Activated naive CD4-positive, alpha-beta T cell treated with anti-CD3 and anti-CD28 coated beads, Interleukin-2, amount 50 U/mL, for 72 hours (primary cell): ENCODE measurements at places on chromosomes 5 and 9. TPM values are rescaled to one million over a fixed set of nuclear protein-coding genes. Genes with fewer than 3 reads are reported as not detected.

FOXD4L4 gene
- total RNA-seq: not detected

HMHB1 gene
- total RNA-seq: not detected

KLHL3 gene
- 3.1 TPM for total RNA-seq

GARIN3 gene
- 0.46 TPM for total RNA-seq

TNFSF8 gene
- total RNA-seq: 26.9 TPM

PLPPR1 gene
- not detected for total RNA-seq

PCDHGA9 gene
- not detected for total RNA-seq

PLPP1 gene
- total RNA-seq: 10.8 TPM

CRB2 gene
- not detected for total RNA-seq

NUTM2G gene
- not detected for total RNA-seq

CD14 gene
- total RNA-seq: 1.6 TPM

TBCA gene
- total RNA-seq: 174 TPM

TMEM174 gene
- not detected for total RNA-seq

GFRA3 gene
- 0.11 TPM for total RNA-seq

CDH9 gene
- not detected for total RNA-seq

LEAP2 gene
- total RNA-seq: 3.8 TPM

PRDM9 gene
- not detected for total RNA-seq

ADRB2 gene
- total RNA-seq: 0.29 TPM

PCDHGA5 gene
- total RNA-seq: 0.09 TPM

LHX2 gene
- total RNA-seq: not detected
